ENCODE measurements at places on chromosomes 6 and 20. TPM values are rescaled to one million over a fixed set of nuclear protein-coding genes. Genes with fewer than 3 reads are reported as not detected.

DNA sequence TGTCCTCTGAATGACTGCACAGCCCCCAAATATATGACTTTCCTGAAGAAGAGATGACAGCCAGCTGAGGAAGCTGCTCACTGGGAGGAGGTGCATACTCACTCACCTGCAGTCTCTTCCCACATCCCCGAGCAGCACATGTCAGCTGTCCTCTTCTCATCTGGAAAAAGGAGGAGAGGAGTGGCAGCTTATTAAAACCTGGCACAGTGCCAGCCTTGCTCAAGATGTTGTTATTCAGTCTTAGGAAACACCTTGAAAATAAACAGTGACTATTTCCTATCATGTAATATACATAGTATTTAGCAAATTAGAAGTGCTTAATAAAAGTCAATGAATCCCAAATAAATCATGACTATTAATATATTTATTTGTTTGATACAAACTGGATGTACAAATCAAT, 232.9 kb downstream of the EPM2A start:
- no peak overlapping the region for H3K4me3 ChIP-seq
- H3K27me3 ChIP-seq: no peaks in the 10 kb centered on the region
- H3K27ac ChIP-seq: no peak overlapping the region
- no peaks in the 10 kb centered on the region for H3K4me1 ChIP-seq
- no peak for DNase-seq
- no peaks in the 10 kb centered on the region for H3K36me3 ChIP-seq

GRCh38 chr20:47318586-47319516, 37.6 kb downstream of the ZMYND8 start:
- peak; percentile 93 for DNase-seq
- no peaks in the 10 kb centered on the region for H3K27me3 ChIP-seq
- peaks cover 91% of the 10 kb centered on the region for H3K4me1 ChIP-seq
- no peaks in the 10 kb centered on the region for H3K36me3 ChIP-seq
- H3K27ac ChIP-seq: peak overlapping the region; percentile 99

RPS6KA2 gene
- total RNA-seq: 136 TPM

GRCh38 chr6:106421496-106421895, 61.0 kb downstream of the CRYBG1 start:
- H3K4me1 ChIP-seq: no peaks in the 10 kb centered on the region
- H3K27me3 ChIP-seq: no peaks in the 10 kb centered on the region
- H3K4me3 ChIP-seq: no peak overlapping the region
- no peaks in the 10 kb centered on the region for H3K36me3 ChIP-seq
- no peak overlapping the region for H3K27ac ChIP-seq

SYNDIG1 gene
- not detected for total RNA-seq

DNA sequence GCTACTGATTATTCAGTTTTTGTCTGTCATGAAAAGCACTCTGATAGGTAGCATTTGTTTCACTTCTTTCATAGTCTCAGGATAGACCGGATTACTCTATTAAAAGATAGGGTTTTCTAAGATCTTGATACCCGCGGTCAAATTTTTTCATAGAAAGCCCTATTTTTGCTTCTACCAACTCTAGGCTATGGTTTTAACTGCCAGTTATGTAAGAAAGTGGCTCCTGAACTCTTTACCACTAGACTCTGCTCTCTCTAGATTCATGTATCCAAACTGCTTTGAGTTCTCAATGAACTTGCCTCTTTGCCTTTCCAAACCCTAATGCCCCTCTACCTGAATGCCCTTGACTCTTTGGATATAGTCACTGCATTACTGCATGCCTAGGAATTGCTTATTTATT, 70.3 kb downstream of the HIVEP1 start:
- no peaks in the 10 kb centered on the region for H3K27me3 ChIP-seq
- peaks cover 7% of the 10 kb centered on the region for H3K4me1 ChIP-seq

TCF15 gene
- 0.43 TPM for total RNA-seq

- no peaks in the 10 kb centered on the region for H3K4me1 ChIP-seq
- H3K4me3 ChIP-seq: no peak overlapping the region
- peaks cover 39% of the 10 kb centered on the region for H3K27me3 ChIP-seq
- DNase-seq: no peak
- no peak overlapping the region for H3K27ac ChIP-seq
These were observed 40.4 kb downstream of the DLL1 start for GRCh38 chr6:170250455-170250854.

DNA sequence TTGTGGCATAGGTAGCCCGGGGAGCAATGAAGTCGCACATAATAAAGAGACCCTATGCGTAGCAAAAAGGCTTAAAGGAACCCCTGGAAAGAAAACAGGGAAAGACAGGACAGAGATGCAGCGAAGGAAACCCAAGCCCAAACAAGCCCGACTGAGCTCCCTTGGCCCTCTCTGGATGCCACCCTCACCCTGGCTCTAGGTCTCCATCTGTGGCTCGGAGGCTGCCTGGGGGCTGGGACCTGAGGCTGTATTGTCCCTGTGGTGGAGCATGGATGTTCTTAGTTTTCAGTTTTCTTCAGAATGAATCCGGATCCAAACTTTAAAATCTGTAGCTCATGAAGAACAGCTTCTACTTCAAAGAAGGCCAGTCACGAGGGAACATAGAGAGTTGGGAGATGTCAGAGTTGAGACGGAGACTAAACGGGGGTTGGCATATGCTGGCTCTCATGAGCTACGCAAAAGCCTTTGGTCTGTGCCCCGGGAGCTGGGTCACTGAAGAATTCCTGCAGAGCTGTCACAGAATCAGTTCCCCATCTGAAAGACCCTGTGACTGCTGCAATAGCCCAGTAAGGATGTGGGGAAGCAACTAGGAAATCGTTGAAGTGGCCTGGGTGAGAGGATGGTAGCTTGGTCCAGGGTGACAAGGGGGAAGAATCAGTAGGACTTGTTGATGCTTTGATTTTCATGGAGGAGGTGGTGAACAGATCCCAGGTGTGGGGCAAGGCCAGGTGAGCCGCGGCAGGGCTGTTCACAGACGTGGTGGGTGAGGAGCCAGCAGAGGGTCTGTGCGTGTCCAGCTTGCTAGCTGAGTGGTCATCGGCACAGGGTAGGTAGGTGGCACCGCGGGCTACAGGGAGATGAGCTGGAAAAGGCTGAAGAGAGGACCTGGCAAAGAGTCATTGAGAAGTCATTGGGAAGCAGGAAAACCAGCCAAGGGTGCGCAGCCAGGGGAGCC, 35.2 kb downstream of the SYNDIG1 start:
- H3K27me3 ChIP-seq: peaks cover 7% of the 10 kb centered on the region
- no peak overlapping the region for H3K4me3 ChIP-seq
- no peaks in the 10 kb centered on the region for H3K4me1 ChIP-seq
- DNase-seq: no peak
- no peak overlapping the region for H3K27ac ChIP-seq

- H3K4me3 ChIP-seq: no peak overlapping the region
- no peaks in the 10 kb centered on the region for H3K4me1 ChIP-seq
- DNase-seq: no peak
These were observed 4.6 kb upstream of the CLDN20 start for GRCh38 chr6:155259204-155259603.

- DNase-seq: no peak
- H3K27me3 ChIP-seq: peaks cover 9% of the 10 kb centered on the region
- no peak overlapping the region for H3K4me3 ChIP-seq
- H3K36me3 ChIP-seq: no peaks in the 10 kb centered on the region
- no peaks in the 10 kb centered on the region for H3K4me1 ChIP-seq
- H3K27ac ChIP-seq: no peak overlapping the region
These were observed 768.4 kb upstream of the DEFB115 start for GRCh38 chr20:30488941-30489613.

- H3K36me3 ChIP-seq: peaks cover 100% of the 10 kb centered on the region
- H3K4me1 ChIP-seq: no peaks in the 10 kb centered on the region
- no peak overlapping the region for H3K4me3 ChIP-seq
- H3K27ac ChIP-seq: no peak overlapping the region
These were observed 74.1 kb downstream of the ASXL1 start for GRCh38 chr20:32432277-32432676.

GRCh38 chr20:62149532-62150309, 6.2 kb downstream of the SS18L1 start:
- H3K27ac ChIP-seq: no peak overlapping the region
- peaks cover 25% of the 10 kb centered on the region for H3K4me1 ChIP-seq

TGM3 gene
- not detected for total RNA-seq

GRCh38 chr20:50144362-50144761, 9.2 kb downstream of the PEDS1 start:
- no peak overlapping the region for H3K4me3 ChIP-seq
- H3K27me3 ChIP-seq: no peaks in the 10 kb centered on the region
- peaks cover 37% of the 10 kb centered on the region for H3K4me1 ChIP-seq

DNA sequence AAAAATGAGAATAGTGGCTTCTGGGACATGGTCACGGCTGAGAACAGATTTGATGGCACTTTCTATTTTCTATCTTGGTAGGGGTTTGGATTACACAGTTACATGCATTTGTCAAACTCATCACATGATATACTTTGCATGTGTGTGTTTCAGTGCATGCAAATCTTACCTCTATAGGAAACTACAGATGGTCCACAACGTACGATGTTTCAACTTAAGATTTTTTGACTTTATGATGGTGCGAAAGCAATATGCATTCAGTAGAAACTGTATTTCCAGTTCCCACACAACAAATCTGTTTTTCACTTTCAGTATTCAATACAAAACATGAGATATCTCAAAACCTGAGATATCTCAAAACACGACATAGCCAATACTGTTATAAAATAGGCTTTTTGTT, 231.8 kb upstream of the SPTLC3 start:
- H3K4me3 ChIP-seq: no peak overlapping the region
- no peaks in the 10 kb centered on the region for H3K4me1 ChIP-seq
- H3K36me3 ChIP-seq: no peaks in the 10 kb centered on the region
- H3K27ac ChIP-seq: no peak overlapping the region
- H3K27me3 ChIP-seq: no peaks in the 10 kb centered on the region
- DNase-seq: no peak

EMILIN3 gene
- total RNA-seq: not detected

SSTR4 gene
- total RNA-seq: not detected

GRCh38 chr20:34143951-34144350, 31.9 kb upstream of the EIF2S2 start:
- no peak overlapping the region for H3K4me3 ChIP-seq
- H3K27me3 ChIP-seq: no peaks in the 10 kb centered on the region
- no peaks in the 10 kb centered on the region for H3K4me1 ChIP-seq
- no peak for DNase-seq
- H3K27ac ChIP-seq: no peak overlapping the region

DNA sequence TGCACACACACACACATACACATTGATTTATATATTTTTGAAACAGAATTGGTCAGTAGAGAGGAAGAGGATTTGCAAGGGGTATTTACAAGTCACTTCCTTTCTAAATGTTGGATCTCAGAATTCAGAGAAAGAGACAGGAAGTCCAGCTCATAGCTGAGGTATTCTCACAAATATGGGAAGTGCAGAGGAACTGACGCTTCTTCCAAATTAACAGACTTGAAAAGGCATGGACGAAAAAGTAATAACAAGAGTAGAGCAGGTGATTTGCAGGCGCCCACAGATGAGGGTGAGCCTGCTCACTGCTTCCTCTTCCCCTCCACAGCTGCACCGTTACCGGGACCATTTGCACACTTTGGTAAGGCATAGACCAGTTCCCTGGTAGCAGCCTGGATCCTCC, 246.4 kb downstream of the PHACTR1 start:
- peak overlapping the region; percentile 78 for H3K27ac ChIP-seq
- no peaks in the 10 kb centered on the region for H3K36me3 ChIP-seq
- H3K4me3 ChIP-seq: peak overlapping the region; percentile 11
- peaks cover 26% of the 10 kb centered on the region for H3K4me1 ChIP-seq
- DNase-seq: no peak

DNA sequence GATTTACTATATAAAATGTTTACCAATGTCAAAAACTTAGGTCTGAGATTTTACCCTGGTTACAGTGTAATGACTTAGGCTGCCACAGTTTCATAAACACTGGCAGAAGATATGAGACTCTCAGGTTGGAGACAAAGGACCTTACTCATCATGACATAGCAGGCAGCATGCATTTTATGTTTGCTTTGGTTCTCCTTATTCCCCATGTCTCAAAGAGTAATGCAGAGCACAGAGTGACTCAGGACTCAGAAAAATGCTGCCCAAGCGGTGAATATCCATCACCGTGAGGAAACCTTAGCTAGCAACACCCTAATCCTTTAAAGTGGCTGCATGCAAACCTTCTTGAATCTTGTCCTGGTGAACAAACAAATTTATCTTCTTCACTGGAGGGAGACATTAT, 112.1 kb upstream of the EYS start:
- no peak overlapping the region for H3K27ac ChIP-seq
- H3K27me3 ChIP-seq: no peaks in the 10 kb centered on the region
- no peak for DNase-seq
- no peaks in the 10 kb centered on the region for H3K4me1 ChIP-seq

MATN4 gene
- total RNA-seq: 0.29 TPM

- DNase-seq: no peak
- peaks cover 12% of the 10 kb centered on the region for H3K36me3 ChIP-seq
- H3K27ac ChIP-seq: no peak overlapping the region
- H3K4me1 ChIP-seq: no peaks in the 10 kb centered on the region
- H3K27me3 ChIP-seq: no peaks in the 10 kb centered on the region
These were observed 52.9 kb downstream of the TRMT11 start for GRCh38 chr6:126039284-126039683.

DNA sequence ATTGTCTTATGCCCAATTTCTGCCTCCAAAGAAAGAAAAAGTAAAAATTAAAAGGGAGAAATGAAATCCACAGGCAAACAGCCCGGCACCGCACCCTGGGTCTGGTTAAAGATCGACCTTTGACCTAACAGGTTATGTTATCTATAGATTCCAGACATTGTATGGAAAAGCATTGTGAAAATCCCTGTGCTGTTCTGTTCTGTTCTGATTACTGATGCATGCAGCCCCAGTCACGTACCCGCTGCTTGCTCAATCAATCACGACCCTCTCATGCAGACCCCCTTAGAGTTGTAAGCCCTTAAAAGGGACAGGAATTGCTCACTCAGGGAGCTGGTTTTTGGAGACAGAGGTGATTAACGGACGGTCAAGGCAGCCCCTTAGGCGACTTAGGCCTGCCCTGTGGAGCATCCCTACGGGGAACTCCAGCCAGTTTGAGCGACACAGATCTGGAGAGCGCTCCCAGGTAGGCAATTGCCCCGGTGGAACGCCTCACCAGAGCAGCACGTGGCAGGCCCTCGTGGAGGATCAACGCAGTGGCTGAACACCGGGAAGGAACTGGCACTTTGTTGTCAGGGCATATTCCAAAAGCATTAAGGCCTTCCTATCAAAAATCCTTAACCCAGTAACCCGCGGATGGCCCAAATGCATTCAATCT, 12.0 kb upstream of the HFE start:
- H3K4me3 ChIP-seq: no peak overlapping the region
- H3K36me3 ChIP-seq: no peaks in the 10 kb centered on the region
- DNase-seq: no peak
- H3K4me1 ChIP-seq: no peaks in the 10 kb centered on the region
- H3K27me3 ChIP-seq: no peaks in the 10 kb centered on the region
- no peak overlapping the region for H3K27ac ChIP-seq

DNA sequence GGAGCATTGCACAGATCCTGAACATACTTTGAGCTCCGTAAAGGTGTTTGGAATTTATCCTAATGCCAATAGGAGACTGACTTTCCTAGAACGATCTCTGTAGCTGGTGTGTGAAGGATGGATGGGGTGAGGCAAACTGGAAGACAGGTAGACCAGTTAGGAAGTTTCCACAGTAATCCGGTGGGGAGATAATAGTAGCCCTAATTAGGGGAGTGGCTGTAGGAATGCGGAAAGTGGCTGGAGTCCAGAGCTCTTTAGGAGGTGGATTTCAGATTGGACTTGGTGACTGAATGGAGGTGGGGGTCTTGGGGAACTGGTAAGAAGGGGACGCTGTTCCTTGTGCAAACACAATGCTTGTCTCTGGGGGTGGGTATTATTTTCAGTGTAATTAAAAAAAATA, 146.3 kb downstream of the SOX4 start:
- no peak overlapping the region for H3K4me3 ChIP-seq
- H3K27ac ChIP-seq: no peak overlapping the region
- no peak for DNase-seq
- H3K27me3 ChIP-seq: no peaks in the 10 kb centered on the region
- H3K4me1 ChIP-seq: peaks cover 16% of the 10 kb centered on the region

FERMT1 gene
- total RNA-seq: 2.4 TPM

Measured in upper lobe of right lung (tissue), 1 donor.